ENCODE measurements at places on chromosomes 16 and 17.

- DNase-seq: no peak
These were observed 49.2 kb upstream of the NLK start for GRCh38 chr17:27993161-27993695.

DNA sequence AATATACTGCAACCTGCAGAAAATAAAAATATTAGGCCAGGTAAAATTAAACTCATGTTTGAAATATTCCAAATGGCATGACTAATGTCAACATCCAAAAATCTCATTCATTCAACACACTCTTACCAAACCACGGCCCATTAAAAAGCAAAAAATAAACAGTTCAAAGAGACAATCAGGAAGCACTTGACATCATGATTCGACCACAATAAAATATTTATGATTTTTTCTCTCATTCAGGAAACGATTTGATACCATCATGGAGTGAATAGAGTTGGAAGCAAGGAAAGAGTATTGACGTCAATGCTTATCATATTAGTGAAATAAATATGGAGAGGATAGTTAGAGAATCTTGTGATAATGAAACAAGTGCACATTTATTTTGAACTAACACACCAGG lies 354.1 kb downstream of the KCNJ2 start:
- no peak for DNase-seq

GRCh38 chr16:17238285-17239028 lies 232.3 kb downstream of the XYLT1 start:
- DNase-seq: no peak

- DNase-seq: no peak
These were observed 125.8 kb downstream of the DYNLRB2 start for GRCh38 chr16:80666378-80667250.

- DNase-seq: no peak
These were observed 22.9 kb downstream of the PIK3R6 start for GRCh38 chr17:8844229-8845218.
